ENCODE measurements at places on chromosomes 2 and 18.

DNA sequence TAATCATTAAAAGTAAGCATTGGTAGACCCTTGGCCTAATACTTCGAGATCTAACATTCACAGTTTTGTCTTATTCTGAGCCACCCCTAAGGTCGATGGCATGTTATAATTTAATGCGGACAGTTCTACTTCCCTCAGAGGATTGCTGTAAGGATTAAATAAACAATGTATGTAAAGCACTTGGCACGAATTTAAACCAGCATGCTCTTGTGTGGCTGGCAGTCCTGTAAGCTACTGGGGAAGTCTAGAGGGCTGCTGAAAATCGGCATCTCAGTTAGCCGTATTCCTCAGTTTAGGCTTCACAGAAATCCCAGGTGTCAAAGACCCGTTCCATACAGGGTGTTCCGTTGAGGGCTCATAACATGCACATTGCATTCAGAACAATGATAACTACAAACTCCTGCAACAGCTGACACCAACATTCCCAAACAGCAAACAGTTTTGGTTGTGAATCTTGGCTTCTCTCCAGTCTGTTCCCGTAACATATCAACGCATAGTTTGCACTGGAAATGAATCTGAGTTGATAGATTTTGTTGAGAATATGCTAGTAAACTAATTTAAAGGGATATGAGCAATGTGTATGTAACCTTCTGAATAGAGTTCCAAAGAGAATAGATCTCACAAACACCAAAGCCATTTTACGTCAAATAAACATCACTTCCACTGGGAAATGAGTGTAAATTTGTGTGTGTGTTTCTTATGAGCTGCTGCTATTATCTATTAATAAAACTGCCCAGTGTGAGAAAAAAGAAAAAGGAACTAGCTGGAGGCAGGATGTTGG is 52.2 kb upstream of the ACKR3 start:
- no peak for DNase-seq

- no peak for DNase-seq
Observed at GRCh38 chr2:138531913-138532312, 30.3 kb downstream of the SPOPL start.

DNA sequence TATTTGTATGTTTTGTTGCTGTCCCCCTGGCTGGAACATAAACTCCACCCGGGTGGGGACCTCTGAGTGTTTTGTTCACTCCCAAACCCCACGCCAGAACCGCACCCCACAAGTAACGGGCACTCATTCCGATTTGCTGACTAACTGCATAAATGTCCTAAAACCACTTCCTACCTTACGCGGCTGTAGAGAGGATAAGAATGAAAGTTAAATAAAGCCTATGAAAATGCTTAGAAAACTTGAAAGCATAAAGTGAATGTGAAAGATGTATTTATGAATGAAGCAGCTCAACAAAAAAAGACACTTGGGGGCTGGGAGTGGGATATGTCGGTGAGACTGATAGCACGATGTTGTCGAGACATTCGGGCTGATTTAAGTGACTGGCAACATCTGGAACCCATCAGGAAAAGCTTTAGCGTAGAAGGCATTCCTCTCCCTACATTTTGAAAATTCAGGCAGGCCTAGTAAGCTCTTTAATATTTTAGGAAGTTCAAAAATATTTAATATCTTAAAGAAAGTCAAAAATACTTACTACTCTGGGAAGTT is 206.7 kb downstream of the SH3RF3 start:
- DNase-seq = peak; percentile 89

GRCh38 chr2:138071720-138072719 is 107.7 kb downstream of the HNMT start:
- peak; percentile 60 for DNase-seq

- peak; percentile 7 for DNase-seq
Observed at GRCh38 chr18:111306-112014, 46.9 kb upstream of the USP14 start.

- no peak for DNase-seq
Observed at GRCh38 chr18:1094409-1094808, 189.7 kb downstream of the ADCYAP1 start.

GRCh38 chr2:27441958-27442919 is at the start of gene KRTCAP3:
Gene KRTCAP3 (plus strand): TSS chr2:27442381. CDS start chr2:27442413, 32 bp downstream.
- DNase-seq = no peak

- no peak for DNase-seq
Observed at GRCh38 chr2:241926541-241927311, 57.2 kb downstream of the RTP5 start.

GRCh38 chr2:176642074-176642473 is 372.8 kb downstream of the MTX2 start:
- peak; percentile 100 for DNase-seq

DNA sequence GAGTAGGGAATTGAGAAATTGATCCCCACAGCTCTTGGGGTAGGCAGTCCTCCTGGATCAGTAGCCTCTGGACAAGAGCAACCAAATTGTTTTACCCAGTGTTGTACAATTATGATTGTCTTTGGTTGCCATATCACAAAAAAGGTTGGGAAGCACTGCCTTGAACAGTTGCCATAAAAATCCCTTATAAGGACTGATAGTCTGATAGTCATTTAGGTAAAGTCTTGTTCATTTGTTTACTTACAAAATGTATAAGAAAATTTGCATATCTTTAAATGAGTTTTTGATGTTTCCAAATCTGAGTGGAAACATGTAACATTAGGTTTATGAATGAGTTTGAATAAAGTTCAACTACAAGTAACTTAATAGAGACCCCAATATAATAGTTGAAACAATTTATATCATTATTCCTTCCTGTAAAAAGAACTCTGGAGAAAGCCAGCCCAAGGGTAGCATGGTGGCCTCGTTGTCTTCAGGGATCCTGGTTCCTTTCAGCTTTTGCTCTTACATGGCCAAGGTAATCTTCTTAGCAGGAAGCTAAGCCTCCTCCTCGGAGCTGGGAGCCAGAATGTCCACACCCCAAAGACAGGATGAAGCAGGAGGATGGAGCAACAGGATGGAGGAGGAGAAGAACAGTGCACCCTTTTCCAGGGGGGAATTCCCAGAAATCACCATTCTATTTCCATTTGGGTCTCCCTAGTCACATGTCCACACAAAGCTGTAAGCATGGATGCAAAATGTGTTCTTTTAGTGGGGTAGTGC is 35.7 kb upstream of the NEMP2 start:
- no peak for DNase-seq

- no peak for DNase-seq
Observed at GRCh38 chr2:128367601-128368359, 49.1 kb upstream of the HS6ST1 start.

DNA sequence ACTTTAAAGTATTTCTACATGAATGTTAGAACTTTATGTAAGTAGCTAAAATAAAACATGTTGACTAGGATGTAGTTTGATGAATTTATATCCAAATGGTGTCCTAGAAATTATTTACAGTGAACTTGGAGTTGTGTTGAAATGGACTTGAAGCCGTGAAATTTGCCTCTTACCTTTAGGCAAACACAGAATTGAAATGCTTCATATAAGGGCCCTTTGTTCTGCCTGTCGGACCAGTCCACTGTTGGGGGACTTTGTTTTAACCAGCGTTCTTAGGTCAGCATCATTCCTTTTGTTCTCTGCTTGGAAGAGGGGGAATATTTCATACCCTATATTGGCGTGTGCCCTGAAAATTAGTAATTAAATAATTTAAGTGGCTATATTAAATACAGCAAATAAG is 18.3 kb downstream of the RAB12 start:
- no peak for DNase-seq

Measured in HCEC 1CT (cell line).